ENCODE measurements at places on chromosomes 1 and 21. TPM values are rescaled to one million over a fixed set of nuclear protein-coding genes. Genes with fewer than 3 reads are reported as not detected.

The HCRTR1 gene
- not detected for total RNA-seq

The SLAMF9 gene
- total RNA-seq = not detected

DNA sequence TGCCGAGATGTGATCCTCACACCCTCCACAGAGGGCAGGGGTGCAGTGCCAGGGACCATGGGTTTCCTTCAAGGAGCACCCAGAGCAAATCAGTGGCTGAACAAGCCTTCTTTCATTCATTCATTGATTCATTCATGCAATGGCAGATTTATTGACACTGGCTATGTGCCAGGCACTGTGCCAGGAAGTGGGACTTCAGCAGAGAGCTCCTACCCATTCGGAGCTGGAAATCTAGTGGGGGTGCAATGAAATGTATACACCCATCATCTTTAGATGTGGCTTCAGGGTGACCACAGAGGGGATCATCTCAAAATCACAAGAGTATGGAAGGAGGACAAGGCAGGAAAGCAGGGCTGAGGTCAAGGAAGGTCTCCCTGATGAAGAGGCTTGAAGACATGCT lies 18.9 kb downstream of the SLC6A9 start:
- no peaks in the 10 kb centered on the region for H3K36me3 ChIP-seq
- no peak overlapping the region for H3K4me3 ChIP-seq
- H3K27ac ChIP-seq = no peak overlapping the region

DNA sequence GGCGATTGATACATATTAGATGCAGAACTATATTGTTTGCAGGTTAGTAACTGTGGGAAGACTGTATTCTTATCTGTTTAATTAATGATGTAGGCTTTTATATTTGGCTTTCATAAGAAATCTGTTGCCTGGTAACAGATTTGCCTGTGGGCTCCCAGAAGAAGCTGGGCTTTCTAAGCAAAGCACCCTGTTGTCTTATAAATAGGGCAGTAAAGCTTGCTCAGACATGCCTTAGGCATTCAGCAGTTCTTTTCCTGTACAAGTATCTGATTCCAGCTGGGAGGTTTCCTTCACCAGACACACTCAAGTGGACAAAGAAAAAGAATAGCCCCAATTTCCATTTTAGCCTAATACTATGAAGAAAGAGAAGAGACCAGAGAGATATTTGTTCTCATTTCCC lies 524.0 kb downstream of the LRRIQ3 start:
- H3K4me1 ChIP-seq = no peaks in the 10 kb centered on the region
- no peak for DNase-seq
- no peak overlapping the region for H3K4me3 ChIP-seq
- no peak overlapping the region for H3K27ac ChIP-seq

DNA sequence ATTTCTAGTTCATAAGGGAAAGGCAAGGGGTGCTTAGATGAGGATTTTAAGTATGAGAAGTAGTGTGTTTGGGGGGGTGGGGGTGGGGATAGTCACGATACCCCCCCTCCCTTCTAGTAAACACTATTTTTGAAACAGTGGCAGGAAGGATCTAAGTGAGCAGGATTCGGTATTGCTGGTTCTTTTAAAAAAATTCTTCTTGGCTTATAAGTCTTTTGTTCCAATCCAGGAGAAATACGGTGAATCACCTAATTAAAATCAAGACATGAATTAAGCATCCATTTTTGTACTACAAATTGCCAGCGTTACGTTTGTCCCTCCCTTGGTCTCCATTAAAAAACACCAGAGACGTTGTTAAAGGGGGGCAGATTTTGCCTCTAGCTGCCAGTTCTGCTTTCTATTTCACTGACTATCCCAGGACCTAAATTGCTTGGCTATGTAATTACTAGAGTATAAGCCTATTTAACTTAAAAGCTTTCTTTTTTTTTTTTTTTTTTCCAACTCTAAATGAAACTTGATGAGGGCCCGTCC lies 911 bp downstream of the LMO4 start:
- no peak for DNase-seq
- H3K27me3 ChIP-seq = no peaks in the 10 kb centered on the region
- H3K4me1 ChIP-seq = peaks cover 43% of the 10 kb centered on the region
- peak overlapping the region; percentile 96 for H3K4me3 ChIP-seq
